ENCODE measurements at places on chromosomes 7 and 10.

DNA sequence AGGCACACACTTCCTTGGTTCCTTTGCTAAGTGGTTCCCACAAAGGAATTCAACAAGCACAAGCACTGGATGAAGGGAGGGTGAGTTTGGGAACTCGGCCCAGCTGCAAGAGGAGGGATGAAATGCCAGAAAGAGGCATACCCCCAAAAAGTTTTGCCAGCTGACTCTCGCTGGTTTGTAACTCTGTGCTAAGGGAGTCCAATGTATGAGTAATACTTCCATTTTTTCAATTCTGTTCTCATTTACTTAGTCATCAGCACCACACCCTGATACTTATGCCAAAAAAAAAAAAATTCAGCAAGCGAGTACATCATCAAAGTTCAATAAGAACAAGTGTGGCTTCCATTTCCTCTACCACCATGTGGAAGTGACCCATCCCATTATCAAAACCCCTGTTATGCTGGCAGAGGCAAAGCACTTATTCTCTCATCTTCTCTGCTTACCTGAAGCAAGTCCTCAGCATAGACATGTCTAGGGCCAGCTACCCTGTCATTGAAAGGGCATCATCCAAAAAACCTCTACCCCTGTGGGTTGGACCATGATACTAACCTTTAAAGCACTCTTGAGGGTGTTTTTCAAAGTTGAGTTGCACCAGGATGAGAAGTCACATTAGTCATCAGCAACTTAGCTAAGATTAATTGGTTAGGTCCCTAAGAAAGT is 6.9 kb upstream of the HYCC1 start:
- DNase-seq = peak; percentile 98

DNA sequence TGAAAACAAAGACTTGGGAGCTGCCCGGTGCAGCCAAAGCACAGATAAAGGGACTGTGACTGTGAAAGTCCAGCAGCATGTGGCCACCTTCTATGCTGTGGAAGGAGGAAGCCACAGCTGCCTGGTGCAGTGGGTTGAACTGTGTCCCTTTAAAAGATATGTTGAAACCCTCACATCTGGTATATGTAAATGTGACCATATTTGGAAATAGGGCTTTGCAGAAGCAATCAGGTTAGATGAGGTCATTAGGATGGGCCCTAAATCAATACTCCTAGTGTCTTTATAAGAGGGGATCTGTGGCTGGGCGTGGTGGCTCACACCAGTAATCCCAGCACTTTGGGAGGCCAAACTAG is 136.9 kb downstream of the GLI3 start:
- DNase-seq = no peak

DNA sequence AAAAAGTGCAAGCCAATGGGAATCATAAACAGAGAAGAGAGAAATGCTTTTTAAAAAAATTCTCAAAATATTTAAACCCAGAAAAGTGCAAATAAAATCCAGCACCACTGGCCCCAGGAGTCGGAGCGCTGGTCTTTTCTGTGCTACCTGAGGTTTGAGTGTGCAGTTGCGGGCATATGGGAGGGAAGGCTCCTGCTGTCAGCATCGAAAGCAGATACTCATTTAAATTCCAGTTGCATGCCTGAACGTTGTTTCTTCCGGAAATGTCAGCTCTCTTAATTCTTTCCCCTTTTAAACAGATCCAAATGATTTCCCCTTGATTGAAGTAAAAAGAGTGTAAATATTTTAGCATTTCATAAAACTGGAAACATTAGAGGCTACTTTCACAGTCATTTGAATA is 240.5 kb upstream of the GPR26 start:
- no peak for DNase-seq

- peak; percentile 73 for DNase-seq
These were observed 188.7 kb upstream of the PPP1R3A start for GRCh38 chr7:114107522-114107921.

GRCh38 chr10:73779539-73780197 is 2.2 kb upstream of the CHCHD1 start:
- no peak for DNase-seq

DNA sequence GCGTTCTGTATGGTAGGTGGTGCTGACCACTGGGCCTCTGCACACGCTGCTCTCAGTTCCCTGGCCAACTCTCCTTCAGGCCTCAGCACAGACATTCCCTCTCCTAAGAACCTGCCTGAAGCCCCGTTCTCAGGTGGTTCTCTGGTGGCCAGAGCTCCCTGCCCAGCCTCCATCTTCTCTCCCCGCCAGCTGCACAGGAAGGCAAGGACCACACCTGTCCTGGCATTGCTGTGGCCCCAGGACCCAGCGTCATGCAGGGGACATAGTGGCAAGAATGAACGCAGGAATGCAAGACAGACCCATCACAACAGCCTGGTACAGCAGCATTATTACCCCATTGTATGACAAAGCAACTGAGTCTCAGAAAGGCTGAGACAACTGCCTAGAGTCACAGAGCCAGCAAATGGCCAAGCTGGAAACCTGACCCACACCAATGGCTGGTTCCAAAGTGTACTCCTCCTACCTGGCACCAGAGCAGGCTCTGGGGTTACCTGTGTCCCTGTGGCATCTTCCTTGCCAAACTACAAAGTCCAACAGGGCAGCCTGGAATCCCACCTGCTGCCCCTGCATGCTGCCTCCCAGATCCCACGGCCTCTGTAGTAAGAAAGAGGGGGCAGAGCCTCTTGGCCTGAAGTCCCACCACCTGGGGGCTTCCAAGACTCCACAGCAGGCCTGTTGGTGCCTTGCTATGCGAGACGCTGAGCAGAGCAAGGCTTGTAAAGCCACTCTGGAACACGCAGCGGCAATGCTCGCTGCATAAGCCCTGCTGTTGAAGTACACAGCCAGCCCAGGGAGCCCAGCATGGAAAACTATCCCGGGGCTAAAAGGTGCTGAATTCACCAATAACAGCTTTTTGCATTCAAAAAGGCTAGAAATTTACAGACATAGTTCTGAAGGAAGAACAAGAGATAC is 73.3 kb downstream of the CHST15 start:
- DNase-seq = no peak
